ENCODE measurements at places on chromosomes 4 and X.

DNA sequence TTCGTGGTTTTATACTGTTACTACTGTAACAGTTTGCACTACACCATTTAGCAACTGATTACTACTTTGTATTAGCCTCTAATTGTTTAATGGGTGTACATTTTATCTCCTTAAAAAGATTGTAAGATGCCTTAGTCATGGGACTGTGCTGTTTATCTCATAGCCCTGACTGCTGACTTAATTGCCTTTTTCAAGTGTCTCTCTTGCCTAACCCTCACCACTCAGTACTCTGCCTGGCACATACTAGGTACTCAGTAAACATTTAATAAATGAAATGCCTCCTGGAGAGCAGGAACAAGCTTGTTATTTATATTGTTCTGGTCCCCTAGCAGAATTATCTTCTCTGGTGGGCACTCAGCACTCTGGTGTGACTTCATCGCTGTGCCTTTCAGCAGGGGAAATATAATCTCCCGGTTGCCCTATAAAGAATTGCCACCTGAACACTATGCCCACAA, 1.7 kb upstream of the STIM2 start:
- no peak for DNase-seq

GRCh38 chr4:101331017-101331416, 16.3 kb downstream of the PPP3CA start:
- no peak for DNase-seq

- DNase-seq: no peak
These were observed 161.0 kb upstream of the RAPGEF2 start for GRCh38 chr4:158941895-158942294.

GRCh38 chrX:49977319-49978090, 55.1 kb downstream of the CLCN5 start:
- no peak for DNase-seq

GRCh38 chrX:69556060-69557011, 52.2 kb downstream of the NALF2 start:
- no peak for DNase-seq

GRCh38 chr4:168900080-168900479, 110.0 kb downstream of the CBR4 start:
- no peak for DNase-seq

DNA sequence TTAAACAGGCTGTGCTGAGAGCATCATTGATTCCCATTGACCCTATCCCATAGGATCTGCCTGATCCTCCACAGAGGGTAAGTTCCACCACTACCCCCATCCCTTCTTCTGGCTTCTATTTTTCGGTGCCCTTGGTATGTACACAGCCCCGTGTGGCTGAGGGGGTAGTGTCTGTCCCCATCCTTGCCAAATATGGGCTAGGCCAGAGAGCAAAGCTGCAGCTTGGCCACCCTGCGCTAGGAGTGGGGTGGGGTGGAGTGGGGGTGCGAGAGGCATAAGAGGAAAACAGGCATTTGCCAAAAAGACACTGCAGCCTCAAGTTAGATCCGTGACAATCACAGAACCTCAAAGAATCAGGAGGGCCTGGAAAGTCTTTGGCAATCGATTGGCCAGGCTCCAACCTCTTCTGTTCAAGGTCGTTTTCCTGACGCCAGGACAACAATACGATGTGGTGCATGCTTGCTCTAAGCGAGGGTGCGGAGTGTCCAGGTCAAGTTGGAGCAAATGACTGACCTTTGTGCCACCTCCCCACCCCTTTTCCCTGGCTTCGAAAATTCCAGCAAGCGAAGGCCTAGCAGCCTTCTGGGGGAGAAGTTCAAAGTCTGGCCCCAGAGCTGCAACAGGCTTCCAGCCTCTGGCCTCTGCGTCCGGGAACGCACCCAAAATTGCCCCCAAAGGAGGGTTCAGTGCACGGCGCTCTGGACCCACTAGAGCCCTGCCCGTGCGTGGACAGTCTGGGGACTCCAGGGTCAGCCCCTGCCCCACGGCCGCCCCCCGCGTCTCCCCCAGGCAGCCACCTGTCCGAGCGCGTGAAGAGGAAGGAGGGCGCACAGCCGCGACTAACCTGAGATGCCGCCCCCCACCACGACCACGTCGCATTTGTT, 598 bp downstream of the MAOB start:
- no peak for DNase-seq

GRCh38 chrX:147891896-147892295, 19.8 kb upstream of the FMR1 start:
- no peak for DNase-seq

GRCh38 chr4:119028296-119028695, 107.3 kb upstream of the MYOZ2 start:
- no peak for DNase-seq

DNA sequence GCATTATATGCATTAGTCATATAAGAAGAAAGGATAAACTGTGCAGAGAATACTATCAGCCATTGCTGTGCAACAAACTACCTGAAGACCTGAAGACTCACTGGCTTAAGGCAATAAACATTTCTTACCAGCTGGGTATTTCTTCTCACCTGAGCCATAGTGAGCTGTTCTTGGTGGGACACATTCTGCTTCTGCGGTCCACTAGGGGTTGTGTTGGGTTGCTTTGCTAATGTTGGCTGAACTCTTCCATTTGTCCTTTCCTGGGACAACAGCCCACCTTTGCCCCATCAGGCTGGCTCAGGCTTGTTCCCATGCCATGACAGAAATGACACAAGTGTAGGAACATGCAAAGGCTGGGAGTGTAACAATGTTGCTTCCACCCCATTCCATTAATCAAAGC, 388.6 kb downstream of the PCDH7 start:
- no peak for DNase-seq

DNA sequence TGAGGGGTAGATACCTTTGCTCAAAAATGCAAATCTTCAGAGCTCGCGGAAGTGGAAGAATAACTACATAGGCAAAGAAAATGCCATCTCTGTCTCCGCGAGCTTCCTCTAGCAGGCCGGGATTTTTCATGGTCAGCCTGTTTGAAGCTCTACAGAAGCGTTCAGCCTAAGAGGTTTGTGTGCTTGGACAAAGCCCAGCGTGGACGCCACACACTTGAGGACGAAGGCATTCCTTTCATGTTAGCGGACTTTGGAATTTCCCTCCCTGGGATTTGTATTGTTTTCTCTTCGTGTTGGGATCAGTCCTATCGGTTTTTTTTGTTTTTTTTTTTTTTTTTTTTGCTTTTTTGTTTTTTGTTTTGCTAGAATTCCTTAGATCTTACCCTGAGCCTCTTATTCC, 53.7 kb downstream of the SMIM31 start:
- DNase-seq: no peak

DNA sequence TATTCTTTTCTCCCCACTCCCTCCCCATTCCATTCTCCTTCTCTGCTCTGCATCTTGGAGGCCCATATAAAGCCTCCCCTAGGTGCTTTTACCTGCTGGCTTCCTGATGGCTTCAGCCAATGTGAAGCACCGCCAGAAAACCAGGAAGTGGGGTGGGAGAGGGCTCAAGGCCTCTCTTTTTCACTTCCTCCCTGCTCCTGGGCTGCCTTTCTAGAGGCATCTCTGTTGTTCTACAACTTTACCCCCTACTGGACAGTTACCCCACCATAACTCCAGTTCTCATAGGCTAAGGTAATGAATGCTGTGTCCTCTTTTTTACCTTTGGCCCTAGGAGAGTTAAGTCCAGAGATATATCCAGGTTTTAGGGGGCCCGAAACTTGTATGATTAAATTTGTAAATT, 62.4 kb upstream of the PPARGC1A start:
- no peak for DNase-seq

- DNase-seq: no peak
These were observed 88.9 kb upstream of the CLDN34 start for GRCh38 chrX:9878146-9878820.

DNA sequence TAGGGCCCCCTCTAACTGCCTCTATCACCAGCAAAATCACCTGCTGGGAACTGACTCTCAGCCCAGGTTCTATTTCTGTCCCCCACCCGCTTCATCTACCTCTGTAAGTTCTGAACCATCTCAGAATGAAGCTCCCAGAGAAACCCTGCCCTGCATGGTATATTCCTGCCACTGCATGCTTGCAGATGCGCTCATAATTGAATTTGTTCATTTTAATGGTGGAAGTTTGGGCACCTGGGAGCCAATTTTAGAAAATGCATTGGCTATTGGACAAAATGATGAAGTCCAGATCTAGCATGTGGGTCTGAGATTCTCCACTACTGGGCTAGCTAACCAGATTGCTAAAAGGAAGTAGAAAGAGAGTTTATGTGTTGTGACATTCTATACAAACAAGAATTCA, 28.6 kb upstream of the SLC10A4 start:
- DNase-seq: no peak

DNA sequence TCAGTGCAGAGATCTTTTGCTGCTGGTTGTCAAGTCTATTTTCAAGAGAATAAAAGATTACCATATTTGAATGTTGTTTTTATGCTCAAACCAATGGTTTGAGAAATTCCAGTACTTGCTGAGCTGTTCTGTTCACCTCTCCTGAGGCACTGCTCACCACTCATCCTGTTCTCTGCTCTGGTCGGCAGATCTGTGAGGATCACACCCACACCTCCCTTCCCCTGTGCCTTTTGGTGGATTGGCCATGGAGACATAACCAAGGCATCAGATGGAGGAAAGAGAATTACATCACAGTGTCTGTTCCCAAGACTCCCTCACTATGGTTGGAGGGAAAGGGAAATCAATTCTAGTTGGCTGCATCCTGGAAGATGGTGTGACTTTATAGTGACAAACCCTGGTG, 391.6 kb downstream of the ARHGAP24 start:
- DNase-seq: no peak
